PC-3 (cell line): ENCODE measurements at places on chromosomes 12 and 14.

- DNase-seq, result no peak
- H3K36me3 ChIP-seq, result no peaks in the 10 kb centered on the region
- no peaks in the 10 kb centered on the region for H3K4me1 ChIP-seq
Measured at GRCh38 chr12:21892341-21892740, 48.9 kb downstream of the ABCC9 start.

- no peak overlapping the region for H3K4me3 ChIP-seq
- no peaks in the 10 kb centered on the region for H3K27me3 ChIP-seq
- no peak overlapping the region for H3K27ac ChIP-seq
- H3K36me3 ChIP-seq, result no peaks in the 10 kb centered on the region
- peaks cover 15% of the 10 kb centered on the region for H3K4me1 ChIP-seq
Measured at GRCh38 chr12:32536000-32536345, 136.6 kb downstream of the FGD4 start.

DNA sequence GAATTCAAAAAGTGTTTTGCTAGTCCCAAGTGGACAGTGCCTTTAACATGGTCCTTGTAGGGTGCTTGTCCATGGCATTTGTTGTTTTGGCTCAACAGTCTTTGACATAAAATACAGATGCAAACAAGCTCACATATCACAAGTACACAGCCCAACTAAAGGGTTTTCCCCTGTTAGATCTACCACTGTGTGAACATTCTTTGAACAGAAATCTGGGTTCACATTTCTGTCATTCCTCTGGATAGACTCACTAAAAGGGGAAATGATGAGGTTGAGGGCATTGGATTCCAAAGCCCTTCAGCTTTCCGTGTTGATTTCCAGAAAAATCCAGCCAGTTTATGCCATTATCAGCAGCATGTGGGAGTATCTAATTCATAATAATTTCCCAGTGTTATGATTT is 54.1 kb downstream of the EP400 start:
- no peaks in the 10 kb centered on the region for H3K4me1 ChIP-seq
- no peaks in the 10 kb centered on the region for H3K27me3 ChIP-seq
- H3K27ac ChIP-seq, result no peak overlapping the region
- H3K4me3 ChIP-seq, result no peak overlapping the region
- DNase-seq, result no peak

DNA sequence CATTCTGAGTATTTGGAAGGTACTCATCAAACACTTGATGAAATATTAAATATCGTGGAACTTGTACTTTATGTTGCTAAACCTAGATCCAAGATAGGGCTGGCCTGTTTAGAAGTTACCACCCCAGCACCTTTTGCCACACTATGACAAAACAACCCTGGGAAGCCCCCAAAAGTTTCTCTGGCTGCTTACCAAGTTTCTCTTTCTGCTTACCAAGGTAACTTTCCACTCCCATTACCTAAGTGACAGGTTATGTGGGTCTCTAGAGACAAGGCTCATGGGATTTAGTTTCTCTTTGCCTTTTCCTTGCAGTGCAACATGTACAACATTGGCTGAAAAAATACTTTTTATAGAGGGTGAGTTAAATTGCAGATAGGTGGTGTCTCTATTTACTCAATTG is 28.9 kb upstream of the PPM1A start:
- H3K27ac ChIP-seq, result no peak overlapping the region
- no peak for DNase-seq
- no peak overlapping the region for H3K4me3 ChIP-seq
- no peaks in the 10 kb centered on the region for H3K36me3 ChIP-seq
- H3K4me1 ChIP-seq, result peaks cover 9% of the 10 kb centered on the region
- no peaks in the 10 kb centered on the region for H3K27me3 ChIP-seq

DNA sequence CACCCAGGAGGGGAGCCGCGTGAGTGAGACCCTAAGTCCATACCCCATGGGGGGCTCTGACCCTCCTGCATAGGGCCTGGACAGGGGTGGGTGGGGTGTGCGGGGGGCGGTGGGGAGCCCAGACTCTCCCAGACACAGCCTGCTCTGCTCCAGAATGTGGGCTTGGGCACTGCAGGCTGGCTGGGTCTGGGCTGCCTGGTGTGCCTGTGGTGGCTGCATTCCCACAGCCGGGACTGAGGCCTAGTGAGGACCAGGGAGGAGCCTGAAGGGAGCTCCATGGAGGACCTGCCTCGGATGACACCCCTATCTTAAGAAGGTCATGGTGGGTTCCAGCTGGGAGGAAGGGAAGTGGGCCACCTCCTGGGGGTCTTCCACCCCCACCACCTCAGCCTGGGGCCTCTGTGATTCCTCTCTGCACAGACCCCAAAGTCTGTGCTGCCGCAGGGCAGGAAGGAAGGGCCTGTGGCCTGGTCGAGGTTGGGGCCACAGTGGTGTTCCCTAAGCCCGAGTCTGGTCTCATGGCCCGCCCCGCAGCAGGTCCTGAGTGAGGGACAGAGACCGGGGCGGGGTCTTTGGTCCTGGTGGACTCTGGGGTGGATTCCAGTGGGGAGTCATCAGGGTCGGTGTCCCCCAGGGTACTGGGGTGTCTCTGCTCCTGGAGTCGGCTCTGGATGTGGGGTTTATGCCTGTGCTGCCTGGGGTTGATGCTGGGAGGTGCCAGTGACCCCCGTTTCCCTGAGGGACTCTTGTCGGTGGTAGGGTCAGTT is 392.3 kb downstream of the TMEM121 start:
- H3K27me3 ChIP-seq, result no peaks in the 10 kb centered on the region
- no peak for DNase-seq
- no peak overlapping the region for H3K27ac ChIP-seq
- no peaks in the 10 kb centered on the region for H3K4me1 ChIP-seq
- H3K36me3 ChIP-seq, result no peaks in the 10 kb centered on the region

DNA sequence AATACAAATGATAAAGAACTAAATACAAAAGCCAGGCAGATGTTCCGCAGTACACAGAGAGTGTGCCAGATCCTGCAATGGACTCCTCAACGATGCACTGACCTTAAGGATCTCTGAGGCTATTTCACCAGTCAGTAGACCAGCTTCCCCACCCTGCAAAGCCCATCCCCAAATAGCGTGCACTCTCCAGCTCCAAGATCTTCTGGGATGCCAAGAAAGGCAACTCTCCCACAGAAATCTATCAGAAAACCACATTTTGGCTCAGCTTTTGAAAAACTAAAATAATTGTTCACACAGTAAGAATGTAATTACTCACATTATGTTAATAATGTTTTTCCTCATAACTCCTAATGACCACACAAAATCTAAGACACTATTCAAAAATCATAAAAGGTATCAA is 90.4 kb downstream of the PPP2R5E start:
- no peaks in the 10 kb centered on the region for H3K4me1 ChIP-seq
- no peak for DNase-seq
- no peaks in the 10 kb centered on the region for H3K27me3 ChIP-seq
- H3K36me3 ChIP-seq, result peaks cover 6% of the 10 kb centered on the region; the same call in 1 of the 2 replicates
- H3K4me3 ChIP-seq, result no peak overlapping the region
- H3K27ac ChIP-seq, result no peak overlapping the region

DNA sequence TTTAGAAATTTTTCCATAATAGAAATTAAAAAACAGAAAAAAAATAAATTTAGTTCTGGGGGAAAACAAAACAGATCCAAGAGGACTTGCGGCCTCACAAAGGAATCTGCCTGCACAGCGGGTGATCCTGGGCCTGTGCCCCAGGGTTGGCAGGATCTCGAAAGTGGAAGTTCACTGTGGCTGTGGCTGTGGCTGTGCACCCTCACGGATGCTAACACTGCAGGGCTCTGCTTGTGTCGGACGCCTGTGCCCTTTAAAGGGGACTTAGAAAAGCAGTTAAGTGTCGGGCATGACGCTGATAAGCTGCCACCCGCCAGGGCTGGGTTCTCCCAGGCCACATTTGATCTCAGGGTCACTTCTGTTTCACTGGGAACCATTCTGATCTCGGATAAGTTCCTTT is 209.1 kb downstream of the TTC7B start:
- H3K27ac ChIP-seq, result no peak overlapping the region
- H3K27me3 ChIP-seq, result no peaks in the 10 kb centered on the region
- H3K4me3 ChIP-seq, result no peak overlapping the region
- DNase-seq, result no peak
- H3K36me3 ChIP-seq, result no peaks in the 10 kb centered on the region

- no peaks in the 10 kb centered on the region for H3K36me3 ChIP-seq
- H3K27me3 ChIP-seq, result no peaks in the 10 kb centered on the region
- H3K4me1 ChIP-seq, result peaks cover 11% of the 10 kb centered on the region; the same call in 1 of the 2 replicates
- no peak overlapping the region for H3K27ac ChIP-seq
- no peak for DNase-seq
Measured at GRCh38 chr12:6264402-6265037, 46.0 kb upstream of the PLEKHG6 start.

DNA sequence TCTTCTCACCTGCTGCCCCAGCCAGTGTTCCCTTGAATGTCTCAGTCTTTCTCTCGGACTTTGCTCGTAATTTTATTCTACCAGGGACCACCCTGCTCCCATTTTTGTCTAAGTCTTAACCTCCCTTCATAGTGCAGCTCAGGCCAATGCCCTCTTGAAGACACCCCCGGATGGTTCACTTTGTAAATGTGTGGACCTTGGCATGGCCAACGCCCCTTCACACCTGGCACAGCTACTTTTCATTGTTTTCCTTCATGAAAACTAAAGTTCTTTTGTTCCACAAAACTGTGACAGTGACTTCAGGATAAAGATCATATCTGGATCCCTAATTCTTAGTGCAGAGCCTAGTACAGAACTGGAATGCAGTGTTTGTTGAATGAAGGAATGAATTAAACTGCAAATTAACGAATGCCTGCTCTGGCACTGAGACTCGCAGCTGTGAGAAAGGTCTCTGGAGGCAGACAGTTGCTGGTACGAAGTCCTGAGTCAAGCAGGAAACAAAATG is 3.5 kb upstream of the RNASE4 start:
- H3K27ac ChIP-seq, result peak overlapping the region; percentile 80
- peak; percentile 80 for DNase-seq
- no peaks in the 10 kb centered on the region for H3K27me3 ChIP-seq
- peaks cover 25% of the 10 kb centered on the region for H3K4me1 ChIP-seq

GRCh38 chr12:98808243-98808875 is 163.3 kb downstream of the APAF1 start:
- H3K27me3 ChIP-seq, result 0 out of 2 replicates have a peak, but pooled peaks cover 12% of the 10 kb centered on the region
- no peak overlapping the region for H3K4me3 ChIP-seq
- DNase-seq, result peak; percentile 49
- H3K4me1 ChIP-seq, result peaks cover 7% of the 10 kb centered on the region; the same call in 1 of the 2 replicates
- H3K36me3 ChIP-seq, result no peaks in the 10 kb centered on the region
- no peak overlapping the region for H3K27ac ChIP-seq

DNA sequence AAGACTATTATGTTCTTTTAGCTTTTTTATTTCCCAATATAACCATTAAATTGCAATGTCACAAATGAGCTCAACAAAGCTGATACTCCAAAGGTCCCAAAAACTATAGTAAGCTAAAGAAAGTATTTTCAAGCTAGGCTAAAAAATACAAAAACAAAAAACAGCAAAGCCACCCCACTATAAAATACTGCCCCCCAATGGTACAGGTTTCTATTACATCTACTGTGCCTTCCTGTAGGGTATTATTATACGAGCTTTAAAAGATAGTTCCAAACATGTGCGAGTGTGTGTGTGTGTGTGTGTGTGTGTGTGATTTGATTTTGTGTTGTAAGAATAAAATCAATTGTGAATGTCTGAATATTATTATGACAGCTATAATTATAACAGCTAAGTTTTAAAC is 1.1 kb downstream of the IFNG start:
- peaks cover 51% of the 10 kb centered on the region for H3K27me3 ChIP-seq
- H3K27ac ChIP-seq, result no peak overlapping the region
- peak; percentile 65 for DNase-seq
- no peaks in the 10 kb centered on the region for H3K36me3 ChIP-seq

DNA sequence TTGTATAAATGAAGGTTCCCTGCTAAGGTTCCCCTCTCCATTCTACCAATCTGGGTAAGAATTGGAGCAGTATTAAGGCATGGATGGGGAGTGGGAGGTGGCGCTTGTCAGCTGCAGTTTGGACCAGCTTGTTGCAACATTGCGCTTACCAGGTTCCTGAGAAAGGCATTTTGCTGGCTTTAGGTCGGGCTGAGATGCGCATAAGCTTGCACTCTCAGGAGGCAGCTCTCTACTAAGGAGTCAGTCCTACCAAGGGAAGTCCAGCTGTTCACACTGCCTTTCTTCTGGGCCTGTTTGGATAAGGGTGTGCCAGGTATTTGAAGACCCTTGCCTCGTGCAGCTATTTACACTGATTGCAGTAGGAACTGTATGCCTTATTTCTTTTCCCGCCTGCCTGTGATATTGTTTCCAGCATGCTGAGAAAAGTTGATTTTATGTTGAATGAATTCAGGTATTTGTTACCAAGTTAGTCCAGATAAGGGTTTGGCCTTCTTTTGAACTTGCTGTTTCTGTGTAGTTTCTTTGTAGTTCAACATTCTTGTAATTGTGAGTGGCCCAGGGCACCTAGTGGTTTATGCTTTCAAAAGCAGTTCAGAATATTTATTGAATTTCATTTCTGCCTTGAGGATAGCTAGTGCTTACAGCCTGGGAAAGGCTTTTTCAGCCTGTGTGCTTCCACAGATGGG is 2.6 kb downstream of the MLEC start:
- no peaks in the 10 kb centered on the region for H3K27me3 ChIP-seq
- H3K4me3 ChIP-seq, result peak overlapping the region; percentile 96
- H3K27ac ChIP-seq, result no peak overlapping the region
- H3K4me1 ChIP-seq, result peaks cover 40% of the 10 kb centered on the region

DNA sequence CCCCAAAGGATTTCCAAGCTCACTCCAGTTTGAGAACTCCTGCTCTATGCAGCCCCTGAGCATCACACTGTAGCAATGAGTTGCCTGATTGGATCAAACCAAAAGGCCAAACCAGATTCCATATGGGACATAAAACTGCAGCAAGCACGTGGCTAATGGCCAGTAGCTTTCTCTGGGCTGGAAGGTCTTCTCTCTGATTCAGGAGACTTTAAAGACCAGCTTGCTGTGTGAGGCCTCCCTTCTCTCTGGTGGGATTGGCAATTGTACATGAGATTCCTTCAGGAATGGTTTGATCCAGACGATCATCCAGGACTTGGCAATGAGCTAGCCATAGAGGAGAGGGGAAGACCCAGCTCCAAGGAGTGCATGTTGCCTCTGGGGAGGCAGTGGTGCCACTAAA is 50.2 kb downstream of the WSCD2 start:
- no peak overlapping the region for H3K4me3 ChIP-seq
- no peaks in the 10 kb centered on the region for H3K4me1 ChIP-seq
- DNase-seq, result no peak
- H3K36me3 ChIP-seq, result no peaks in the 10 kb centered on the region
- H3K27me3 ChIP-seq, result peaks cover 18% of the 10 kb centered on the region
